H54 (cell line): ENCODE measurements at places on chromosomes 5 and 9.
A peak's percentile ranks its signal among the peaks of the same experiment; 100 is the strongest.

DNA sequence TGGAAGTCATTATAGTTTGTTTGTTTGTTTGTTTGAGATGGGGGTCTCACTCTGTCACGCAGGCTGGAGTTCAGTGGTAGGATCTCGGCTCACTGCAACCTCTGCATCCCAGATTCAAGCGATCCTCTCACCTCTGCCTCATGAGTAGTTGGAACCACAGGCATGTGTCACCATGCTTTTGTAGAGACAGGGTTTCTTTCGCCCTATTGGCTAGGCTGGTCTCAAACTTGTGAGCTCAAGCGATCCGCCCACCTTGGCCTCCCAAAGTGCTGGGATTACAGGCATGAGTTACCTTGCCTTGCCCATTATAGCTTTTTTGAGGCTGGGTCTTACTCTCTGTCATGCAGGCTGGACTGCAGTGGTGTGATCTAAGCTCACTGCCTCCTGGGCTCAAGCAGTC, 28.8 kb downstream of the NSD1 start:
- no peak for DNase-seq

GRCh38 chr5:8288334-8288733, 419.4 kb downstream of the MTRR start:
- no peak for DNase-seq

DNA sequence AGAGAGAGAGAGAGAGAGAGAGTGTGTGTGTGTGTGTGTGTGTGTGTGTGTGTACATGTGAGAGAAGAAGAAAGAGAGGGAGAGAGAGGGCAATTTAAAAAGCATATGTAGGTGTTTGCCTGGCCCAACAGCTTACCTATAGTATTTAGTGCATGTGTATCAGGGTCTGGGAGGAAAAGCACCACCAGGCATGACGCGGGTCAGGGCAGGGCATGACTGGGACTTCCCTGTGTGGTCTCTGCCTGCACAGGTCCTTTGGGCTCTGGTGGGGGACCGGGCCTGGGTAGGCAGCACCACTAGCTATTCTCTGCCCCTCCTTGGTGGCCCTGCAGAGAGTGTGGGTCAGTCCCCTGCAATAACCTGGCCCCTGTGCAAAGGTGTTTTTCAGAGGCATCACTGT, 16.1 kb downstream of the IL9 start:
- no peak for DNase-seq

- no peak for DNase-seq
Measured at GRCh38 chr5:55446640-55447351, 88.0 kb downstream of the PLPP1 start.

DNA sequence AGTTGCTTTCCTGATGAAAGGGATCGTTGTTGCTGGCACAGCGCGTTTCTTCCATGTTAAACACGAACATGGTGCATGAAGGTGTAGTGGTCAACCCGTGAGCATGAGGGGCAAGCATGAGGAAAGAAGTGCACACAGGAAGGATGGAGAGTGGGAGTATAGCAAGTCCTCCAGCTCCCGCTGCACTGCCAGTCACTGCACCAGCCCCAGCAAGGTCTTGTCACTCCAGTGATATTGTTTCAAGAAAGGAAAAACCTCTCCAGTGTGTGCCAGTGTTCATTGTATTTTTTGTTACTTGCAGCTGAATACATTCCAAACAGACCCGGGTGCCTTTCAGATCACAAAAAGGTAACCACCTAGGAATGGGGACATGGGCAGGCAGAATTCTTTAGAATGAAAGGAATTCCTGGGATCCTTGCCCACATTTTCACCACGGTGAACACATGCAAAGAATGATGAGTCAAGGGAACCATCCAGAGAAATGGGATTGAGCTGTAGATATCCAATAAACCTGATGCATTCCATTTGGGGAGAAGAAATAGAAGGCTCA, 186.3 kb downstream of the AOPEP start:
- DNase-seq = peak; percentile 90

DNA sequence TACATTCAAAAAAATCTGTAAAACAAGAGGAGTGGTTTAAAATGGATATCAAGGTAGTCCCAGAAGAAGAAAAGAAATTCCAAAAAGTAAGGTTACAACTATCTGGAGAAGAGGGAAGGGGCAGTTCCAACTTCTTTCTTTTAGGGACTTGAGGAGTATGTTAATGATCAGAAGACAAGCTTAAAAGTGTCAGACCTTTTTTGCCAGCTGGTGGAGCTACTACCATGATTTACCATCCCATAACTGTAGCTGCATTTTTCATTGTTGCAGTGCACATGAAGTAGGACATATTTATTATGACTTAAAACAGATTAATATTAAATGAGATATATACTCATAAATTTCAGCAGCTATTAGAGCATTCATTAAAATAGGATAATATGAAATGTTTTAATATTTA, 158.5 kb upstream of the RGS7BP start:
- DNase-seq = no peak

GRCh38 chr5:147226512-147226911, 8.3 kb upstream of the STK32A start:
- no peak for DNase-seq

DNA sequence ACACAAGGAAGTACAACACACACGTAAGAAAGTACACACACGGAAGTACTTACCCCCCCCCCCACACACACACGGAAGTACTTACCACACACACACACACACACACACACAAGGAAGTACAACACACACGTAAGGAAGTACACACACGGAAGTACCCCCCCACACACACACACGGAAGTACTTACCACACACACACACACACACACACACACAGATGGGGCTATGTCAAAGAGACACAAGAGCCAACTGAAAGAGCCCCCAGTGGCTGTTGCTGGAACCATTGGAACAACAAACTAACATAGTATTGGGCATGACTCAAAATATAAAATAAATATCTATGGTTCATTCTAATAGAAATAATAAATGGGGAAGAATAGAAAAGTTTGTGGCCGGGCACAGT, 4.9 kb upstream of the MAPK9 start:
- DNase-seq = no peak

DNA sequence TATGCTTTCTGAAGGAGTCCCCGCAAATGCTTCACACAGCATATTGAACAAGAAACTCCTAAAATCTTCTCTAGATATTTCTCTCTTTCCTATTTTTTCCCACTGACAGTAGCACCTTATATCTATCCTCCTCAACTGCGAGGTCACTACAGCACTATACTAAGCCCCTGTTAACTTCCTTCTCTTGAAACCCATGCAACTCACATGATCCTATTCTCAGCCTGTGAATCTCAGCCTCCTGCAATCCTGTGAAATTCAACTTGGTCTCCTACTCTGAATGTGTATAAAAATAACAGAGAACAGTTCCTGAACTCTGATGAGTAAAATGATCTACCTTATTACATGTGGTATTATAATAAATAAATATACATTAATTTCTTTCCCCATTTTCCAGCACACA, 6.1 kb upstream of the PLGRKT start:
- DNase-seq = no peak

DNA sequence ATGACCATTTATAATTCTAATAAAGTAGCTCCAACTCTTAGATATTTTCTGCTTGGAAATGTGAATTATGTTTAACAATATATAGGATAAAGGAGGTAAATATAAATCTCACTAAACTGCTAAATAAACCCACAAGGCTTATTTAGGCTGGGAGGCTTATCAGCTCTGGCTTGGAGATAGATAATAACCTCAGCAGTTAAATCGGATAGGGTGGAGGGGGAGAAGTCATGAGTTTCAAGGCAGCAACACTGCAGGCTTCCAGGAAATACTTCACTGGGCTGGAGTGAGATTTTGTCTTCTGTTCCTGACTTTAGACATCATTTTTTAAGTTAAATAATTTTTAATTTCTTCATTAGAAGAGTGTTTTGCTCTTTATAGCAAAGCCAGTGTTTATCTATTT, 80.0 kb upstream of the ITGA2 start:
- no peak for DNase-seq

DNA sequence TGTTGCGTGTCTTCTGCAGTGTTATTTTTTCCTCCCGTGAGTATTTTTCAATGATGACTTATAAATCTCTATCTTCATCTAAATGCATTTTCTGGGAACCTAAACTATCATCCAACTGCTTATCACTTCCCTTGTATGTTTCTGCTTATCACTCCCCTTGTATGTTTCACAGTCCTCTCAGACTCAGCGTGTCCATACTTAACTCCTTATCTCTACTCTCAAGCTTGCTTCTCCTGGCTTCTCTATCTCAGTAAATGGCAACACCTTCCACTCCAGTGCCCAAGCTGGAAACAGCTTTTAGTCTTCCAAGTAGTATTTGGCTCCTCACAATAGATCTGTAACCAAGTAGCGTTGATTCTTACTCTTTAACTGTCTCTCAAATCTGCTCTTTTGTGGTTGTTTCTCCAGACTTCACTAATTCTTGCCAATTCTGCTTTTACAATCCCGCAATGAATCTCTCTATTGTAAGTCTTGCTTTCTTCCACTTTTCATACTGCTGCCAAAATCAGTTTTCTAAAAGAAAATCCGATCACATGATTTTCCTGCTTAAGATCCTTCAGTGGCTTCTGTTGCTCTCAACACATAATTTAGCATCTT, 33.8 kb upstream of the TXNDC8 start:
- DNase-seq = no peak

- no peak for DNase-seq
Measured at GRCh38 chr5:20145240-20145639, 157.2 kb upstream of the CDH18 start.

GRCh38 chr5:150660108-150660831, 781 bp upstream of the MYOZ3 start:
- DNase-seq = no peak

DNA sequence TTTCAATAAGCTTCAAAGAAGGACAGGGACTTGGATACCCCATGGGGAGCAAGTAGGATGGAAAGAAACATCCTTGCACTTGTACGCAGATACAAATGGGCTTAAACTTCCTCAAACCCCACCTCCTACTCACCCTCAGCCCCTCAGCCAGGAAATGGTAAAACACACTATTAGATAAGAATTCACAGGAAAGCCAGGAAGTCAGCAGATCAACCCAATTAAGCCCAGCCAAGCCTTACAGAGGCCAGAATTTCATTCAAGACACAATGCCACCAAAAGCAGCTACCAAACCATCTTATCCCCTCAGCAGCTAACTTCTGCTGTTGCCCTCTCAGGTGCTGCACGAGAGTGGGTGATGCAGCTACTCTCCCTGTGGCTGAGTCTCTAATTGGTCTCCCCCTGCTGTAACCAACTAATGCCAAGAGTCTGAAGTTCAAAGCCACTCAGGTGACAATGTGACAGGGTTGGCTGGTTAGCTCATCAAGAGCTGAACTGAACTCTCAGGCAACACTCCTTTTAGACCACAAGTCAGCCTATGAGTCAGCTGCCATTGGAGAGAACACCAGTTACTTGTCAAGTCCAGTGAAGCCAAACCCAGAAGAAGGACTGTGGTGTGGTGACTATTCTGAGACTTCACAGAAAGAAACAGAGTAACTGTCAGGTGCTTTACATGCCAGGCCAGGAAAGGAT, 201.9 kb downstream of the ZNF608 start:
- DNase-seq = no peak

- no peak for DNase-seq
Measured at GRCh38 chr9:79569814-79570447, 1.8 kb upstream of the TLE4 start.

GRCh38 chr5:77635917-77636640, 2.4 kb downstream of the OTP start:
- no peak for DNase-seq

DNA sequence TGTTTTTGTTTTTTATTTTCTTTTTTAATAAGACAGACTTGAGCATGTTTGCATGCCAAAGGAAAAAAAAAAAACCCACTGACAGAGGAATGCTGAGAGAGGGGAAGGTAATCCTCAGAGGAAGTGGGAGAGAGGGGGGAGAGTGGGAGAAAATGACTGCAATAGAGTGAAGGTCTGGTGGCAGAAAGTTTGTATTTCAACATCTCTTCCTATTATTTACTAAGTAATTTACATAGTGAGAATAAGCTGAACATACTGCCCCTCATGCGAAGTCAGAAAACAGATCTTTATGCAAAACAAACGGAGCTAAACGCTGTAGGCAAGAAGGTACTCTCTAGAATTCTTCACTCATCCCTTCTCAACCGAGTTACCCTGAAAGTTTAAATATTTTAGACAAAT, 45.0 kb downstream of the ELL2 start:
- no peak for DNase-seq

DNA sequence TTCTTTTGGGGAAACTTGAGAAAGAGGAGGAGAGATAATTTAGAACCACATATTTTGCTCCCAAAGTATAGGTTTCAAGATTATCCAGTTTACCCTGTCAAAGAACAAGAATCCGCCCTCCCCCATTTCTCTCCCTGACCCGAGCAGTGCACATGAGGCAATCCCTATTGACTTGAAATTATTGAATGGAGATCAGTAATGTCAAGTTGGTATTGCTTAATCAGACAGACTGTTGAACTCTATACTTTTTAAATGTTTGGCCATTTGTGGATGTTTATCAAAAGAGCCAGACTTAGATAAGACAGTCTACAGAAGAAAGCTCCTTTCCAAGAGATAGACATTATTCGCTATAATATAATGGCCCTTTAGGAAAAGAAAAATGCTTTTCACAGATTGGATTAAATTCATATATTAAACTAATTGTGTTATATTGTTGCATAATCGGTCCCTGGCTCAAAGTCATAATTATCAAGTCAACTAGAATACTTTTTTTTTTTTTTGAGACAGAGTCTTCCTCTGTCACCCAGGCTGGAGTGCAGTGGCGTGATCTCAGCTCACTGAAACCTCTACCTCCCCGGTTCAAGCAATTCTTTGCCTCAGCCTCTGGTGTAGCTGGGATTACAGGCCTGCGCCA, 5.3 kb downstream of the SLC25A25 start:
- no peak for DNase-seq

GRCh38 chr5:61052882-61053281, 107.9 kb downstream of the NDUFAF2 start:
- peak; percentile 4 for DNase-seq

DNA sequence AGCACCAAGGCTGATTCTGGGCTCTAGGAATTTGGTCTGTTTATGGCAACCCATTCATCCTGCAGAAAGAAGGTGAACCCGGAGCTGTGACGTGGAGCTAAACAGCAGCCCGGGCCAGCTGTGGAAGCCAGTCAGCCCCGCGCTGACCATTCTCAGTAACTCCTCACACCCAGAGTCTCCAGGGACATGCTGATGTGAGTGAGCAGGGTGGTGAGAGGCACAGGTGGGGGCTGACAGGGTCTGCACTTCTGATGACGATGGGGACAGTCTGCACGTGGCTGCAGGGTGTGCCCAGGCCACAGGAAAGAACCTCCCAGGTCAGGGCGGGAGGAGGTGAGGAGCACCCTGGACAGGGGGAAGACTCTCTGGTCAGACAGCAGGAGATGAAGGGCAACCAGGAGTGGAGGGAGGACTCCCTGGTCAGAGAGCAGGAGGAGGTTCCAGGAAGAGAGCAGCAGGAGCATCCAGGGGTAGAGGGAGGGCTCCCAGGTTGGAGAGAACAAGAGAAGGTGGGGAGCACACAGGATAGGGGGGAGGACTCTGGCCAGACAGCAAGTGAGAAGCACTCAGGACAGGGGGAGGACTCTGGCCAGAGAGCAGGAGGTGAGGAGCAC, 26.1 kb upstream of the SLC6A3 start:
- no peak for DNase-seq
